Muscle of arm (tissue), 14 donors: ENCODE measurements at places on chromosomes 6 and 20.

DNA sequence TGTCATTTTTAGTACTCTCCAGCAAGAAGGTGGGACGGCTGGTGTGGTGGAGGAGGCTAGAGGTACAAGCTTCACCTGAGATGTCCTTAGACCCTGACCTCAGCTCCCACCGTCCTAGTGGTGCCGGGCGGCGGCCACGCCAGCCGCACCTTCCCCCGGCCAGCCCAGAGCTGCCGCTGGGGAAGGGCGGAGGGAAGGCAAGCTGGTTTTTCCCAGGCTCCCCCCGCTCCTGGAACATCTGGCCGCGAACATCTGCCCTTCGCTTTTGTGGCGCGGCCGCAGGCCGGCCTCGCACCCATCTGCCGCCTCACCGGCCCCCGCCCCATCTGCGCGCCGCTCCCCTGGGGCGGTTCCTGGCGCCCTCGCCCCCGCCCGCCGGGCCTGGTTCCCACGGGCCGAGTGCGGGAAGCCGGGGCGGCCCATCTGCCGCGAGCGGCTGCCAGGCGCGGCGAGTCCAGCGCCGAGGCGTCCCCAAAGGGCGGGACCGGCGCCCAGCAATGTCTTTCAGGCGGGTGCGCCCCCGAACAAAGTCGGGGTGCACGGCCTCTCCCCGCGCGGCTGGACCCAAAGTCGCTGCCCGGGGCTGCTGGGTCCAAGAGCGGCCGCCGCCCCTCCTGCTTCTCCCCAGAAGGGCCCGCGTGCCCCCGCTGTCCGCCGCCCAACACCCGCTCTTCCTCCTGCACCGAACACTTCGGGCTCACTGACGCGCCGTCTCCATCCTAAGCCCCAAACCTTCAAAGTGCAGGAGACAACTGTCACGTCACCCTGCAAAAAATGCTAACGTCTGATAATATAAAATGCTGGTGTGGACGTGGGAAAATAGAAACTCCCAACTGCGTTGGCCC is 17.3 kb upstream of the ID1 start:
- DNase-seq: no peak

DNA sequence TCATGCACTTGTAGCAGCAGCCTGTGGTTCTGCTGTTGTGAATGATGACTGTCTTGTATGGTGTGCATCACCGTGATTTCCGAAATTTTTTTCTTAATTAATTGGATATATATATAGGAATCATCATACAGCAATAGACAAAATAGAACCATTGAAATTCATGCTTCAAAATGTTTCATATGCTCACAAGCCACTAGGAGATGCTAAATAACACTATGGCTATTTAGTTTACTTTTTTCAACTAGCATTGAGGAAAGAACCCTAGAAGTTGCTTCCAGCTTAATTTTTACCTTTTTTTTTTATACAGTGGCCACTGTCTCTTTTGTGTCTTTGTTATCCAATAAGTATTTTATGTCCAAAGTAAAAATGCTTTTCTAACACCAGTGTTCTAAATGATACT is 485.4 kb downstream of the CDKAL1 start:
- DNase-seq: no peak

- no peak for DNase-seq
These were observed 19.3 kb downstream of the UQCC2 start for GRCh38 chr6:33692078-33692759.

DNA sequence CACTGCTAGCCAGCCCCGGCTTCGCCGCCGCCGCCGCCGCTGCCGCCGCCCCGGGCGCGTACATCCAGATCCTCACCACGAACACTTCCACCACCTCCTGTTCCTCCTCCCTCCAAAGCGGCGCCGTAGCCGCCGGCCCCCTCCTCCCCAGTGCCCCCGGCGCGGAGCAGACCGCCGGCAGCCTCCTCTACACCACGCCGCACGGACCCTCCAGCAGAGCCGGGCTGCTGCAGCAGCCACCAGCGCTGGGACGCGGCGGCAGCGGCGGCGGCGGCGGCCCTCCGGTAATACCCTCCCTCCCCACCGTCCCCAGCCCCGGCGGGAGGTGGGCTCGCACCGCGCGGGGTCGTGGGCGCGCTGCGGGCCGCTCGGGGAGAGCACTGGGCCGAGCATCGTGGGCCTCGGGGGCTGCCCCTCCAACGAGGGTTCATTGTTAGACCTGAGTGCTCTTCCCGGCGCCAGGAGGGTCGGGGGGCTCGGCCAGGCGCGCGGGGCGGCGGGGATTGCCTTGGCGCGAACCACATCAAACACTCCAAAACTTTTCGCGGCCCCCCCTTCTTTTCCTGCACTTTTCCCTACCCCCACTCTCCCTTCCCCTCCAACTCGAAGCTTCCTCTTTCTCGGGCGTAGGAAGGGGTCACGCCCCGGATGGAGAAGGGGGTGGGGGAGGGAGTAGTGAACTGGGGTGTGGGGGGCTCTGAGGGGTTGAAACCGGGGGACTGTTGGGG is 827 bp downstream of the E2F3 start:
- DNase-seq: peak; percentile 58

GRCh38 chr20:60009826-60010616 is 51.8 kb downstream of the CDH26 start:
- DNase-seq: no peak

- no peak for DNase-seq
These were observed 9.7 kb upstream of the ALDH8A1 start for GRCh38 chr6:134959603-134960002.

GRCh38 chr6:71012866-71013469 is 56.1 kb upstream of the B3GAT2 start:
- peak; percentile 59 for DNase-seq
